ENCODE measurements at places on chromosomes 13 and 19. TPM values are rescaled to one million over a fixed set of nuclear protein-coding genes. Genes with fewer than 3 reads are reported as not detected.

GRCh38 chr19:29085206-29085605, 127.7 kb downstream of the UQCRFS1 start:
- DNase-seq = no peak

KIR3DL3 gene
- total RNA-seq = not detected

GRCh38 chr13:101181076-101181685, 235.1 kb downstream of the NALCN start:
- DNase-seq = no peak

DNA sequence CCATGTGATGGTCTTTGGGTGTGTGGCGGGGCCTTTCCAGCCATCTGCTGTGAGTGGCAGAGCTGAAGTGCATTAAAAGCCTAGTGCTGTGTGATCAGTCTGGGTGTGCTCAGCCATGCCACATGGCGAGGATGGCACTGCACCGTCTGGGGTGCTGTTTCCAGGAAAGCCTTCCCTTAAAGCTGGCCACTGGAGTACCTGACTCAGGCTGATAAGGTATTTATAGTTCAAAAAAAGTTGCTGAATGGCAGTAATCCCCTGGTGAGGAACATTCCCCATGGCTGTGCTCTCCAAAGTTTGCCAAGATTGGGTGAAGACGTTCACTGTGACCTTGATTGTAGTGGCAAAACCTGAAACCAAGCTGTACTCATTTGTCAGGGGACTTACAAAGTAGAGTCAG, 6.0 kb downstream of the GPI start:
- DNase-seq = no peak

DNA sequence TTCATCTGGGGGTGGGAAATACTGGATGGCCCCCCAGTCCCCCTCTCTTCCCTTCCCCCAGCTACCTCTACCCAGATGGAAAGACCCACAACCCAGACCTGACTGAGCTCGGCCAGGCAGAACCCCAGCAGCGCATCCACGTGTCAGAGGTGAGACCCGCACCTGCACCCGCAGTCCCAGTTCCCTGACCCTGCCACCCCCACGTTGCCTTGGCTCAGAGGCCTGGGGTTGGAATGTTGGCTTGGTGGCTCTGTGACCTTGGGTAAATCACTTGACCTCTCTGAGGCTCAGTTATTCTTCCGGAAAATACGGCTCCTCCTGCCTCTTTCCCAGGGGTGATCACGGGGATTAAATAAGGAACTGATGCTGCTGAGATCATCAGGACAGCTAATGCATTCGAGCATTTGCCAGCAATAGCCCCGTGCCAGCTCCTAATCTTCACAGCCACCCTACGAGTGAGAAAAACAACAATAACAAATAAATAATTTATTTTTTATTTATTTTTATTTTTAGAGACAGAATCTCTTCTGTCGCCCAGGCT, 12.3 kb downstream of the CBLC start:
- DNase-seq = no peak

- peak; percentile 69 for DNase-seq
These were observed 2.5 kb downstream of the LDLR start for GRCh38 chr19:11091703-11092153.

GIPR gene
- 2.8 TPM for total RNA-seq

ZNF415 gene
- total RNA-seq = 15.1 TPM

DNA sequence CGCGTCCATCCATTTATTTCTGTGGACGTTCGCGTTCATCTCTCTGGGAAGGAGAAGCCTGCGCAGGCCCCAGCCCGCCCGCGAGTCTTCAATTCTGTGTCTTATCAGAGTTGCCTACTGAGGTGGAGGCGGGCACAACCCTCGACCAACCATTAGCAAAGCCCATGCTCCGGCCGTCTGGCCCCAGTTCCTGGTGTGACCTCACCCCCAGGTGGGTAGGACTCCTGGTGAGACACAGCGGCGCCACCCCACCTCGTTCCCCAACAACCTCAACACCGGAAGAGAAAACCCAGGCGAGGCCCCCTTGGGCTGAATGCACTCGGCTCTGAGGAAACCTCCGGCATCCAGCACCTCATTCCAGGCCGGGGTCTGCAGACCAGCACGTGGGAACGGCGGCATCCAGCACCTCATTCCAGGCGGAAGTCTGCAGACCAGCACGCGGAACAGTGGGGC, 14.7 kb downstream of the ZNF787 start:
- no peak for DNase-seq

DNA sequence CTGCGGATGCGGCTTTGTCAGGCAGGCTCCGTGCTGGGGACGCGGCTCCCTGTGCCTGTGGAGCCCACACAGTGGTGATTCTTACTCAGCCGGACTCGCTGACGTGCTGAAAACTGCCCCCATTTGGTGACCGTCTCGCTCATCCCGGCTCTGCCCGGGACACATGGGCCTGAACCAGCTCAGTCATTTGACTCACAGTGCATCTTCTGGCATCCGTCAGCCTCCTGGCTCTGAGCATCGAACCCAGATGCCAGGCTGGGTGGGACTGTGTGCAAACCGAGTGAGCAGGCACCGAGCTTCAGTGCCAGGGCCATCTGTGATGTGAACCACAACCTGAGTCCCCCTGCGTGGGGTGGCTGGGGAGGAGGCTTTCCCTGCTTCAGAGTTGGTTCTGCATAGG, 5.5 kb downstream of the GCDH start:
- no peak for DNase-seq

RFXANK gene
- total RNA-seq = 50.6 TPM

DNA sequence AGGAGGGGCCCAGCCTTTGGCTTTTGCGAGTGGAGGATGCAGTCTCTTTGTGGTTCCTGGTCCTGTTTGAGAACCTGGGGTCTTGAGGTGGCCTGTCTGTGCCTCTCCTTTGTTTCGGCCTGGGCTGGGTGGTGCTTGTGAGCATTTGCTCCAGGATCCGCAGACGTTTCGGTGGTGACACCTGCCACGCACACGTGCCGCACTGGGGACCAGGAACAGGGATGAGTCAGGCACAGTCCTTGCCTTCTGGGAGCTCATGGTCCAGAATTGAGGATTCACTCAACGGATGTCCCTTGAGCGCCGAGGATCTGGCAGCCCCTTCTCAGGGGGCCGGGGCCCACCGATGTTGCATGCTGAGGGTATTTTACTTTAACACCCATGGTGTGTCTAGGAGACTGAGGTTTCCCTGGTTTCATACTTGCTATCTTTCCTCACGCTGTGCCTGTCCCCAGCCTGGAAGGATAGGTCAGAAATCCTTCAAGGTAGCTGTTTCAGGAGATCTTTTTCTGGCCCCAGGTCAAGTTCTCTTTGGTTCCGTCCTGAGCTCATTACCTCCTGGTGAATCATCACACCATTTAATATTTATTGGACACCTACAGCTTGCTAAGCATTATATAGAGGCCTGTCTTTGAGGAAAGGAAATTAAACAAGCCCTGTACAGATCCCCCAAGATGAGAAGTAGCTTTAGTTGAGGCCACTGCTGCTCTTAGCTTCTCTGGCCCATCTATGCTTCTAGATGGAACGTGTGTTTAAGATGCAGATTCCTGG, 5.1 kb downstream of the HDGFL2 start:
- no peak for DNase-seq

YIPF2 gene
- total RNA-seq = 60.9 TPM

DNA sequence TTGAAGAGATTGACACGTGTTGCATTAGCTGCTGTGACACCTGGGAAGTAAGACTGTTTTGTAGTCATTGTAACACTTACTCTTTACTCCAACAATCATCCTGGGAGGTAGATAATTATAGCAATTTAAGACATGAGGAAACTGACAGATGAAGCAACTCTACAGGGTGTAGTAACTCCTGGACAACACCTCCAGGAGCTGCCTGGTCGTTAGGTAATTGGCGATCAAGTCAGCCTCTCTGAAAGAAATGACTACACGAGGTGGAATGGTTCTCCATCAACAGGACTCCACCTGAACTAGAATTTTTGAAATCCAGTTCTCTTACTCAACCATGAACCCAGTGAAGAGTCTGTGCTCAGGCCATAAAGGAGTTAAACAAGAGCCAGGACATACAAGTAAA, 43.0 kb upstream of the LRCH1 start:
- DNase-seq = no peak

C3 gene
- 718 TPM for total RNA-seq

- DNase-seq = no peak
These were observed 278.5 kb downstream of the DCT start for GRCh38 chr13:94201022-94201421.

ZNF579 gene
- 14.0 TPM for total RNA-seq

DNA sequence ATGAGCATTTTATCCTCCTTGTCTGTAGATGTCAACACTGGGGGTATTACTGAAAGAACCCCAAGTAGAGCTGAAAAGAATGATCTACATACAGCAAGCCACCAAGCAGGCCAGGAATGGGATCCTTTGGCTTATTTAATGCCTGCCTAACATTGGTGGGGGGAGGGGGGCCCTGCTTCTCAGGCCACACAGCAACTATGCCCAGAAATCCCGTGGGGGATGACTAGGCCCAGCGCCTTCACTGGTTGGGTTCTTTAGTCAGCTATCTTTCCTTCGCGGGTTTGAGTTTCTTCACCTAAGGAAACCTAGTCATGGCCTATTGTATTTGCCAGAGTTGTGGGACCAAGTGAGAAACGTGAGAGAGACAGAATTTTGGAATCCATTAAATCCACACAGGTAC, 80.5 kb downstream of the CCNA1 start:
- DNase-seq = no peak

MEIOSIN gene
- total RNA-seq = not detected

MRPL54 gene
- 51.7 TPM for total RNA-seq

DNA sequence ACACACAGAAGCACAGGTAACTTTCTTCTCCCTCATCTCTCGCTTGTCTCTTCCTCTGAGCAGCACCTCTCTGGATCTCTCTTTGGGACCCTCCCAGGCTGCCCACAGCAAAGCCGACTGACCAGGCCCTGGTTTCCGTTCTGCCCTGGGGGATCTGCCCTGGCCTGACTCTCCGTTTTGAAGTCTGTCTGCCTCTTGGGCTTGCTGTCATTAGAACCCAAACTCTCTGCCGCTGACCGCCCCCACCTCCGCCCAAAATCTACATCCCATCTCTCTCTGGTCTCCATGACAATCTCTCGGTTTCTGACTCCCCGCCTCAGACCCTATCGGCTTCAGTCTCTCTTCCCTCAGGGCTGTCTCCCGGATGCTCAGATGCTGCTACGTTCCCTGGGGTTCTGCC, 6.9 kb downstream of the KCNC3 start:
- no peak for DNase-seq

URAD gene
- total RNA-seq = not detected

CNN1 gene
- total RNA-seq = 301 TPM

Data from ureter (tissue), 1 donor.